Activated CD4-positive, CD25-positive, alpha-beta regulatory T cell treated with anti-CD3 and anti-CD28 coated beads, Interleukin-2, amount 50 U/mL, for 24 hours (primary cell): ENCODE measurements at places on chromosomes 12 and 14.
A peak's percentile ranks its signal among the peaks of the same experiment; 100 is the strongest.

DNA sequence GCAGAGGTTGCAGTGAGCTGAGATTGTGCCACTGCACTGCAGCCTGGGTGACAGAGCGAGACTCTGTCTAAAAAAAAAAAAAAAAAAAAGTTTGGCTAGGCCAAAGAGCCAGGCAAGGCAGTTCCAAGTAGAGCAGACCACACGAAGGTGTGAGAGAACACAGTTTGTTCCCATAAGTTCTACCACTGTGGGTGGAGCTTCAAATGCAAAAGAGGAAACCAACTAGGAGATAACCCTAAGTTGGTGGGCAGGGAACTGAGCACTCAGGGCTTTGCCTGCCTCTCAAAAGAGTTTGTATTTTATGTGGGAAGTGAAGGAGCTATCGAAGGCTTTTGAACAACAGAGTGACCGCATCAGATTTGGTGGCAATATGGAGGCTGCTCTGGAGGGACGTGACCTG, 15.1 kb downstream of the SOCS2 start:
- no peak for ATAC-seq

DNA sequence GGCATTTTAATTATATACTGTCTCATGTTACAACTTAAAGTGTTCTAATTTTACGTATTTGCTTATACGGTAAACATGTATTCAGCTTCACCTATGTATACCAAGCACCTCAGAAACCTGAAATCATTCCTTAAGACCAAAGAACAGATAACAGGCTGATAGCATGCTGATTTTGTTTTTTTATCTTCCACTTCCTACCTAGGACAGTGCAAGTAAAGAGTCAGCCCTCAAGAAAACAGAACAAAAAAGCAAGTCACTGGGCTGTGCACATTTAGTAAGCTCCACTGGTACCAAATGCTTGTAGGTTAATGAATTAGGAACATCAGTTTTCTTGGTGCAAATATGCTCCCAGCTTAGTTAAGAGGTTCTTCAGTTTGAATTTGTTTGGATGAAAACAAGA, 611.3 kb downstream of the VRK1 start:
- peak; percentile 34 for ATAC-seq

DNA sequence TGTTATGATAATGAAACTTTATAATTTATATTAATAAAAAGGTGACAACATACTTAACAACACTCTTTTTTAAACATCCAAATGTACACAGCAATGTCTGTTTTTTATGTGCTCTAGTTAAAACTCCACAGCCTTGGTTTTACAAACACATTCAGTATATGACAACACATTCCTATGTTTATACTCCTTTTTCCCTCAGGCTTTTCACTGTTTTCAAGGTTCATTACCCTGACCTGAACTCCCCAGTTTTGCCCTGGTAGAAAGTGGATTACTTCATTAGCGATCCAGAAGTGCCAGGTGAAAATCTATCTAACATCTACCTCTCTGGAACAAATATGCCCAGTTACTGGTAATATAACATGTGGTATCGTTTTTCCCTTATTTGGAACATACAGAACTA, 340.2 kb upstream of the DDHD1 start:
- ATAC-seq = no peak

DNA sequence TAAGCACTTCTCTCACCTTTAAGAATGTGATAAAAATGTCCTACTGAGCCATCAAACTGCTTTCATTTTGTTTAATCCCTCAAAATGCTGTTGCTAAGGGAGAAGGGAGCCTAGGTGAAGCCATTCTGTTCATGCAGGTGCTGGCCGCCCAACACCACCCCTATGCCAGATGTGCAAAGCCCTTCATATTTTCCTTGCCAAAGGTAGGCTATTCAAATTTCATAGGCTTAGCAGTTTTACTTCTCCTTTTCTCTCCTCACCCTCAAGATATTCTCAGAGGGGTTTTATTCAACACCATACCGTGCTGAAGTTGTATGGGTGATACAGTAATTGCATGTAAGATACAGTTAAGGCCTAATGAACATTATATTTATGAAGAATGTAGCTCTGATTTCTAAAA, 461.7 kb downstream of the GXYLT1 start:
- ATAC-seq = no peak

GRCh38 chr12:116317986-116318575, 40.6 kb upstream of the MED13L start:
- no peak for ATAC-seq

DNA sequence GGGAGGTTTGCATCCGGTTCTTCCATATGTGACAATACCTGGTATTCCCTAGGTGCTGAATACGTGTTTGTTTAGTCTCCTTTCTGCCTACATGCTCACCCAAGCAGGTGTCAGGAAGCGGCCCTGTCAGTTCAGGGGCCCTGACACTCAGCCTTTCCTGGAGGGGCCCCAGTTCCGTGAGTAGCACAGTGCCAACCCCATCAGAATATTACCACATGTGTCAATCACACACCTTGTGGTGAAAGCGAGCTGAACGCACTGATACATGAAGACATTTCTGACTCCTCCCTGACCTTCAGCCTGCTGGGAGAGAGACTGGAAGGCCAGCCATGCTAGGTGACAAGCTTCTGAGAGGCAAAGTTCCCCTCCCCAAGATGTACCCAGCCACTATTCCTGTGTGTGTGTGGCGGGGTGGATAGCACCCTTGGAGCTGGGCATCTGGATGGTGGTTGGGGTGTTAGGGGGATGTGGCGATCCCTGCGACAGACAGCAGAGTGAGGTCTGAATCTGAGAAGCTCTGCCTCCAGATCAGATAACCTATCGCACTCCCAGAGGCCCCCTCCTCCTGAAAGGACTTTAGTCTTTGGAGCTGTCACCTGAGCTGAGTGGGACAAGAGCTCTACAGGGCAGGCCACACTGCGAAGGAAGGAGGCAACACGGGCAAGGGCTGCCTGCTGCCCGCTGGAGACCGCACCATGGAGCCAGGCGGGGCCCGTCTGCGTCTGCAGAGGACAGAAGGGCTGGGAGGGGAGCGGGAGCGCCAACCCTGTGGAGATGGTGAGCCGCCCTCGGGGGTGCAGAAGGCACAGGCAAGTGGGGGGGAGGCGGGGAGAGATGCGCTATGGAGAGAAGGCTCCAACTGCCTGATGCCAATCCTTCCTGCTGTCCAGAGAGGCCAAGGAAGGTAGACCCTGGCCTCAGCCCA, at the start of gene SOAT2:
Gene SOAT2, plus strand, starts transcription at position 604 of the 925 bp plus-strand sequence. Its CDS starts 92 bp downstream, at position 696.
- ATAC-seq = peak; percentile 76

GRCh38 chr14:95481391-95482022, 34.9 kb downstream of the SYNE3 start:
- no peak for ATAC-seq

DNA sequence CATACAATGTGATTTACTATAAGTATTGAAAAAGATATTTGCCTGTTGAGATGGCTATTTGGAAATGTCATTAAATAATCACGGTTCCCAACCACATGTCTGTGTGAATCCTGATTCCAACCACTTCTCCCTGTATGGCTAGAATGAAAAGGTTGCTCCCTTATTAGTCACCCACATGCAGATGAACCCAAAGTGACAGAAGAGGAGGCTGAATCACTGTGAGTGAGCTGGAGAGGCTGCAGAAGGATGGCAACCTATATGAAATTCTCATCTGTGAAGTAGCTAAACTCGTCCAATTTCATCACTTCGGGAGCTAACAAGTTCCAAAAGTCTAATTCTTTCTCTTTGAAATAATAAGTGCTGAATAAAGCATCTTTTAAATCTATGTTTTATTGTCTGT, 300.5 kb downstream of the PRKD1 start:
- ATAC-seq = no peak

- no peak for ATAC-seq
Observed at GRCh38 chr12:43826681-43827080, 9.2 kb upstream of the TMEM117 start.

- ATAC-seq = no peak
Observed at GRCh38 chr14:99656171-99656570, 11.2 kb downstream of the HHIPL1 start.

- ATAC-seq = peak; percentile 26
Observed at GRCh38 chr14:31944256-31945073, 132.6 kb upstream of the ARHGAP5 start.

GRCh38 chr12:62761658-62762057, 173.3 kb downstream of the PPM1H start:
- no peak for ATAC-seq

DNA sequence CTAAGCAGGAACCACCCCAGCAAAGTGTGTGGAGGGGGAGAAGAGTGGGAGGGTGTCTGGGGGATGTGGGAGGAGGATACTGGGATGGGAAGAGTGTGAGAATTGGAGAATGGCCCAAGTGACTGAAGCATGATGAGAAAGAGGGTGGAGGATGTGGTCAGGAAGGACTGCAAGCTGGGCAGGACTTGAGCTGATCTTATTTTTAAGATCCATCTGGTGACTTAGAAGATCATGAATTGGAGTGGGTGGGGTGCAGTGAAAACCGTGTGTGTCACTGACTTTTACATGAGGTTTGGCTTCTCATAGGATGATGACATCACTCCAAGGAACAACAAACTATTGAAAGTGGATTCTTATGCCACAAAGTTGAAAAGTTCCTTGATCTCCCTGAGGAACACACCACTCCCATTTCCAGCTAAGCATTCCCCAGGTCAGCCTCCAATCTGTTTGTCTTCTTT, 287.5 kb downstream of the GALC start:
- ATAC-seq = no peak

- no peak for ATAC-seq
Observed at GRCh38 chr12:66647034-66647691, 31.7 kb downstream of the GRIP1 start.

DNA sequence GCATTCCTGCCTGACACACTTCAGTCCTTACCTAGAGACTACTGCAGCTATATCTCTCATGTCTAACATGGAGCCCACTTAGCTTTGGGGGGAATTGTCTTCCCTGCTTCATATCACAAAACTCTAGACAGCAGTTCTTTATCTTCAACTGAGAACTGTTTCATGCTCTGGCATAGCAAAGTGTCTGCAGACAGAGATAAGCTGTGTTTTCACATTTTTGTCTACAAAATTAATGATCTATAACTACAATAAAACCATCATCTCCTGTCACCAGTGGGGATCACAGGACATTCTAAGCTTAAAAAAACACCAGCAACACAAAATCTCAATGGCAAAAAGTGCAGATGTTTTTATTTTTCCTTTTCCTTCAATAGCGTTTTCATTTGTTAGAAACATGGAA, 137.1 kb upstream of the VRK1 start:
- ATAC-seq = no peak

DNA sequence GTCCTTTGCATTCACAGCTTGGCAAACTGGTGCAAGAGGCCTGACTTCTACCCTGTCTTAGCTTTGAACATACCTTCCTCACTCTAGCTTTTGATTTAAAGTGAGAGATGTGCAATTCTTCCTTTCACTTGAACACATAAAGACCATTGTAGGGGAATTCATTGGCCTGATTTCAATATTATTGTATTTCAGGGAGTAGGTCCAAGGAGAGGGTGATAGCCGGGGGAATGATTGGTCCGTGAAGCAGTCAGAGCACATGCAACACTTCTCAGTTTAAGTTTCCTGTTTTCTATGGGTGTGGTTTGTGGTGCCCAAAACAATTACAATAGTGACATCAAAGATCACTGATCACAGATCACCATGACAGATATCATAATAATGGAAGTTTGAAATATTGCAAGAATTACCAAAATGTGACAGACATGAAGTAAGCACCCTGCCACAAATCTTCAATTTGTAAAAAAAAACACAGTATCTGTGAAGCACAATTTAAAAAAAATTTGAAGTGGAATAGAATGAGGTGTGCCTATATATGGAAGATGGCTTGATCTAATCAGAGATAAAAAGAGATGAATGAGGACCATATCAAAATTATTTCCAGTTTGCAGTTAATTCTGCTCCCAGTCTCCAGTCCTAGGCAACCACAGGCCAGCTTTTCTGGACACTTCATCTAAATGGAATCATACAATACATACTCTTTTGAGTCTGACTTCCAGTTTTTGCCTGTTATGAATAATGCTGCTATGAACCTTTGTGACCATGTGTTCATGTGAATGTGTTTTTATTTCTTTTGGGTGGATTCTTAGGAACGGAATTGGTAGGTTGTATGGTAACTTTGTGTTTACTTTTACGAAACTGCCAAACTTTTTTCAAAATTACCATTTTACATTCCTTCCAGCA, 23.2 kb downstream of the BORCS5 start:
- ATAC-seq = peak; percentile 69

GRCh38 chr14:105562713-105563346, 36.4 kb downstream of the TMEM121 start:
- ATAC-seq = no peak

- no peak for ATAC-seq
Observed at GRCh38 chr14:63375769-63376168, 57.0 kb upstream of the GPHB5 start.

DNA sequence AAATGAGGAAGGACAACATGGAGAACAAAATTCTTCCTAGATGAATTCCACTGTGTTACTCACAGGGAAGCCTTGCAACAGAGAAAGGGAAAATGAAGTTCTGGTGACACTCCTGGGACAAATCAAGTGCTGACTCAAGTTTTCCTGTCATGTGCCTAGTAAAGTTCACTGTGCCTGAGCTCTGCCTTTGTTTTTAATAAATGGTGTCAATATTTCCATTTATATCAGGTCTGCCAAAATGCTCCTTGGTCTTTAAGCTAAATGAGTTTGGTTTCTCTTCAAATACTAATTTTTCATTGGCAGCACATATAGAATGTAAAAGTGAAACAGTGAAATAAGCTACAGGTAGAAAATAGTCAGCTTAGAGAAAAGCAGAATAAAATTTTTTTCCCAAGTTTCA, 33.0 kb downstream of the HIGD1C start:
- ATAC-seq = peak; percentile 62

- peak; percentile 99 for ATAC-seq
Observed at GRCh38 chr12:13196130-13196921, at the start of gene EMP1. Gene EMP1, plus strand, starts transcription at chr12:13196726. Its CDS starts 14,785 bp downstream, at chr12:13211511.
